Right renal cortex interstitium (tissue), 3 donors: ENCODE measurements at places on chromosomes 12 and 14. TPM values are rescaled to one million over a fixed set of nuclear protein-coding genes. Genes with fewer than 3 reads are reported as not detected.
A peak's percentile ranks its signal among the peaks of the same experiment; 100 is the strongest.

Gene PPM1H
- polyA plus RNA-seq: 28.9 TPM

Gene TSPAN8
- 43.0 TPM for polyA plus RNA-seq

GRCh38 chr12:53869500-53869899 lies 69.1 kb upstream of the HOXC13 start:
- DNase-seq: no peak

DNA sequence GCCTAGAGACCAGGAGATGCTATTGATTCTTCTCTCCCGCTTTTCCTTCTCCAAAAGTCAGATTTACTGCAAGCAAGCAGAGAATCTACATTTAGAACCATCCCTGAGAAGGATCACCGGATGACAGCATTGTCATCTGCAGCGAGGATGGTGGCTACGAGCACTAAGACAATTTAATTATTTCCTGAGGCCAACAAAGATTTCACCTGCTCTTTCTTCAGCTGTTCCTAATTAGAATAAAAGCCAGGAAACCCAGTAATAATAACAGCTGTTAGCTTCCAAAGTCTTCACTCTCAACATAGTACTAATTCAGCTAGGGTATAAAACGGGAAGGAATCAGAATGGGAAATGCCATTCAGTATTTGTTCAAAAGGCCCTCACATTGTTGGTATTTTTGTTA lies 53.3 kb downstream of the TMTC1 start:
- DNase-seq: no peak

- DNase-seq: no peak
These were observed 52.4 kb downstream of the DUSP6 start for GRCh38 chr12:89299931-89300330.

Gene PMCH
- 0.36 TPM for polyA plus RNA-seq

Gene CHGA
- polyA plus RNA-seq: not detected

Gene CCDC184
- 0.31 TPM for polyA plus RNA-seq

DNA sequence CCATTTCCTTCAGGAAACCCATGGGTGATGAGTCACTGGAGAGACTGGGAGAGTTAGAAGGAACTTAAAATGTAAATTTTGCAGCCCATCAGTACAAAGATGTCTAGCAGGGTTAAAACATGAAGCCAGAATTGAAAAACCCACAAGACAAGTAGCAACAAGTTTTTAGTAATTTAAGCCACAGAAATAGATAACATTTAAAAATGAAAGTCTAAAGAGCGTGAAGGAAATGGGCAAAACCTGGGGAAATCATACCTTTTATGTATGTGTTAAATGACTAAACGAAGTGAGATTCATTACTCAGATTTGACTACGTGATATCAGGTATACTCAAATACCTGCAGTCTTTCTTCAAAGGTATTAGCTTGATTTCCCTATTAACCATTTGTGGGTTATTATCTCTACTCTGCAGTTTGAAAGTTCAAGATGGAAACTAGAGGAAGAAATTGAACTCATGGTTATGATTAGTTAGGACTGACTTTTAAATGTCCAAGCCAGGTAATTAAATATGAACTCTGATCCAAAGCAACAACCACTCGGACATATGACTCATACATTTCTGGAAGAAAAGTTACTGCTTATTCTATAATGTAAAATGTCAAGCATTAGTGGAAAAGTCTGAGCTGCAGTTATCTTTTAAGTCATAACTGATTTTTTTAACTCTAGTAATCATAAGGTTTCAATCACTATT lies 84.1 kb downstream of the ITPR2 start:
- no peak for DNase-seq

Gene KRT83
- polyA plus RNA-seq: not detected

DNA sequence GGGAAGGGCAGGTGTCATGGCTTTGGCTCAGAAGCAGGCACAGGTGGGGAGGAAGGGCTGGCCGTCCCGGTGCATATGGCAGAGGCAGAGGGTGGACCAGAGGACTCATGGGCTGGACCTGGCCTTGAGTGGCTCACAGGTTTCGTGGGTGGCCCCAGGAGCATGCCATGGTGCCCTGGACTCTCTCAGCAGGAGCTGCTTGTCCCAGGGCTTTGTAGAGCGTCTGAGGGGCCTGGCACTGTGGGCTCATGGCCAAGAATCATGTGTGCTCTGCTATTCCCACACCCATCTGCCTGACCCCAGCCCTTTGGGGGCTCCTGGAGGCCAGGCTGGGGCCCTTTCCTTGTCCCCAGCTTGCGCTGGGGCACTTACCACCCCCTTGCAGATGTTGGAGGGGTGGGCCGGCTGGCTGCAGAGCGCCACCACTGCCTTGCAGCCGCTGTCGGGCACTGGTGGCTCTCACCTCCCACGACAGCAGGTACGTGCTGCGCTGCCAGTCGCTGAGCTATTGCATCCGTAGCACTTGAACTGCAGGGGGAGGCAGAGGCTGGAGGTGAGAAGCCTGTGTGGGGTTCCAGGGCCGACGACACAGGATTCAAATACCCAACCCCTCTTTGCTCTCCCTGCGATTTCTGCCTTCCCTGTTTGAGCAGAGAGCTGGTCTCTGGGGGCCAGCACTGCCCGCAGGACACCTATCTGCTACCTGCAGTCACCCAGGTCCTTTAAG lies 187.4 kb upstream of the PRMT8 start:
- DNase-seq: no peak

DNA sequence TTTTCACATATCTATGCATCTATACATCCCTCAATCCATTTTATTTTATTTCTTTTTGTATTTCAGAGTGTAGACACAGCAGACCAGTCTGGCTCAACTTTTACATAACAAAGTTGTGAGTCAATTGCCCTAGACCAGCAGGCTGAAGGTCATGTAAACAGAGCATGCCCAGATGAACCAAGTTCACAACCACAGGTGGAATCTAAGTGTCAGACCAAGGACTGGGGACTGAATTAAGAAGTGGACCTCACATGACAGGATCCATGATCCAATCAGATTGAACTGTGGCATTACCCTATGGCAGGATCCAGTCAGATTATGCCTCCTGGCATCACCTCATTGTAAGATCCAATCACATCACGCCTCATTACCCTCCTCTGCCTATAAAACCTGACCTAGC lies 455.8 kb downstream of the SOX5 start:
- DNase-seq: no peak

DNA sequence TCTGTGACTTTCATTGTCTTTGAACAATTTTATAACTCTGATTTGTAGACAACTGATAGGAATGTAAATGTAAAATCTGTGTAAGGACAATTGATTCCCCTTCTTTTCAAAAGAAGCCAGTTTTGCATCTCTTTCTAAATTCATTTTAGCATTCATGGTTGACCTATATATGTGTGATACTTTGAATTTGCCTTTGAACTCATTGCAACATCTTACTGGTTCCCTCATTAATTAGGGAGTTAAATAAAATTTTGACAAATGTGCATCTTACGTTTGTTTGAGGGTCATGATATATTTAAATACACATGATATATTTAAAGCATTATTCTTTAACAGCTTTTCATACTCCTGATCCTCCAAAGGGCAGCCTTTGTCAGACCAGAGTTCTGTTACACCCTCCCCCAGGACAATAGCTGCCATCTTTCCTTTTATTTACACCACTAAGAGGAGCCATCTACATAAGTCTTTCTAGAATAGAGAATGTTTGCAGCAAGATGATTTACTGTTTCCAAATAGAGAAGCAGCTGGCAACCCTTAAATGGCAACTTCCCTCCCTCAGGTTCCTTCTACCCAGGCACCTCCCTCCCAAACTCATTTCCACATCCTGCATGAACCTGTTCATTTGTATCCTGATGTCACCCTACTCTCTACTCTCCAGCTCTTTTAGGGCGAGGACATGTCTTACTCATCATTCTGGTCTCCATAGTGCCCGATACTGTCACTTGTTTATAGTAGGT lies 40.2 kb upstream of the APPL2 start:
- DNase-seq: no peak

Gene KRT74
- polyA plus RNA-seq: not detected

GRCh38 chr14:69370061-69370460 lies 28.0 kb downstream of the ERH start:
- no peak for DNase-seq

DNA sequence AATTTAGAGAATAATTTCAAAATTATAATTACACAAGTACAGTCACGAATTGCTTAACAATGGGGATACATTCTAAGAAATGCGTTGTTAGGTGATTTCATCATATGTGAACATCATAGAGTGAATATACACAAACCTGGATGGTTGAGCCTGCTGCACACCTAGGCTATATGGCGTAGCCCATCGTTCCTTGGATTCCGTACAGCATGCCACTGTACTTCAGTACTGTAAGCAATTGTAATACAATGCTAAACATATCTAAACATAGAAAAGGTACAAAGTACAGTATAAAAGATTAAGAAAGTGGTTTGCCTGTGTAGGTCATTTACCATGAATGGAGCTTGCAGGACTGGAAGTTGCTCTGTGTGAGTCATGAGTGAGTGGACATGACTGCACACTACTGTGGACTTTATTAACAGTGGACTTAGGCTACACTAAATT lies 286.2 kb downstream of the CACNA1C start:
- no peak for DNase-seq

Gene RNASE3
- polyA plus RNA-seq: 0.44 TPM

DNA sequence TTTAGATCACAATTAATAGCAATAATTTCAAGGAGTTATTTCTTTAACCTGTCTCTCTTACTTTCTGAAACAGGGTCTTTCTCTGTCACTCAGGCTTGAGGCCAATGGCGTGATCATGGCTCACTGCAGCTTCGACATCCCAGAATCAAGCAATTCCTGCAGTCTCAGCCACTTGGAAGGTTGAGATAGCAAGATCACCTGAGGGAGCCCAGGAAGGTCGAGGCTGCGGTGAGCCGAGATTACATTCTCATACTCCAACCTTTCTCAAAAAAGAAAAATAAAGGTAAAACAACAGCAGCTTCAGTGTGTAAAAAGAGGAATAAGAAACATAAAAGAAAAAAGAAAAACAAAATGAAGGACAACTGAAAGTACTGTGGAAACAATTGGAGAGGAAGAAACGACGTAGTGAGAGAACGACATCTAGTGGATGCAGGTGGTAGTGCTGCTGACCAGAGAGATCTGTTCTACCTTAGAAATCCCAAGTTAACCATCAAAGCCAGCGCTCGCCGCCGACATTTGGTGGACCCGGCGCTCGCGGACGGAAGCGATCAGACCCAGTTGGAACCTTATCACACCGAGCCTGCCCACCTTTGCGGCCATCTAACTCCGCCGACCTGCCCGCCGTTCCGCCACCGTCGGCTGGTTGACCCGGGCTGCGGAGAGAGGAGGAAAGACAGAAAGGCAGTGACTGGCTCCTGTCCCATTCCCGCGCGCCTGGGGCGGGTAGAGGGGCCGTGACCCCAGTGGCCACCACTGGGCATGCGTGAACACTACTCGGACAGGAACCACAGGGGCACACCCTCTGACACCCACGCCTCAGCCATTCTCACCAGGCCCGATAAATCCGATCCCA lies 196.1 kb downstream of the ALG10 start:
- peak; percentile 27 for DNase-seq

Gene ITGA5
- 39.8 TPM for polyA plus RNA-seq

Gene PAPLN
- polyA plus RNA-seq: 24.4 TPM

GRCh38 chr14:105205673-105206208 lies 24.6 kb upstream of the NUDT14 start:
- no peak for DNase-seq

GRCh38 chr14:67240168-67240932 lies 885 bp upstream of the PALS1 start:
- DNase-seq: no peak

GRCh38 chr12:68476794-68477193 lies 133.9 kb upstream of the RAP1B start:
- no peak for DNase-seq

DNA sequence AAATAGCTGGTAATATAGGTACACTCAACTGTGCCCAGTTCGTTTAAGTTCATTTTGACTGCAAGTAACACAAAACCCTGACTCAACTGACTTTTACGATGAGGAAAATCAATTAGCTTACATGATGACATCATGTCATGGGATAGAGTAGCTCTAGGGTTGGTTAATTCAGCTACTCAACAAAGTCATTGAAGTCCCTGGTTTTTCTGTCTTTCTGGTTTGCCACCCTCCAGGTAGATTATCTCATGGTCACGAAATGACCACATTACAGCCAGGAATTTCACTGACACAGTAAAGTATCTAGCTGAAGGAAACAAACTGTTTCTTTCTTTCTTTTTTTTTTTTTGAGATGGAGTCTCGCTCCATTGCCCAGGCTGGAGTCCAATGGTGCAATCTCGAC lies 68.5 kb upstream of the FUT8 start:
- DNase-seq: no peak

GRCh38 chr14:104239185-104239775 lies 100.9 kb downstream of the KIF26A start:
- DNase-seq: no peak

DNA sequence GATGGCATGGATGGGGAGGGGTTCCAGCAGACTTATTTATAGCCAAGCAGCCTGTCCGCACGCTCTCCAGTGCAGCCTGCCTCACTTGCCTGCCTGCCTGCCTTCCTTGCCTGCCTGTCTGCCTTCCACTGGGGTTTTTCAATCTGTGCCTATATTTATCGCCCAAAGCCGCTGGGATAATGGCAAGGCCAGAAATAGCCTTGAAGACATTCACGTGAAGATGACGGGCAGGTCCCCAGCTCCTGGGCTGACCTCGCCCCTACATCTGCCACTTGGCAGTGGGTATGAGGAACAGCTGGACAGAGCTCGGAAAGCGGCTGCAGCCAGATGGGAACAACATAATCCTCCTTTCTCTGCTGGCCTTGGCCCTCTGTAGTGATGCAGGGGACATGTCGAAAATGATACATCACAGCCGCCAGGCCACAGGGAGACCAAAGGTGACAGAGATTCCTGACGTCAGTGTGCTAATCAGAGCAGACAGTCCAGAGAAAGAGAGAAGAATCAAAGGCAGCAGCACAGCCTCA lies 53.3 kb downstream of the PITPNM2 start:
- DNase-seq: no peak

Gene B4GALNT1
- 0.75 TPM for polyA plus RNA-seq

Gene SYNDIG1L
- 0.18 TPM for polyA plus RNA-seq
